ENCODE measurements at places on chromosomes 2 and 18. TPM values are rescaled to one million over a fixed set of nuclear protein-coding genes. Genes with fewer than 3 reads are reported as not detected.

The GPBAR1 gene
- 0.35 TPM for total RNA-seq

The SPATA3 gene
- total RNA-seq, result not detected

The HTR2B gene
- 0.19 TPM for total RNA-seq

The HOXD3 gene
- total RNA-seq, result 7.2 TPM

The MEP1B gene
- not detected for total RNA-seq

The LIMS4 gene
- total RNA-seq, result 102 TPM

Measured in glomerular endothelial cell (primary cell).